Stimulated activated CD8-positive, alpha-beta memory T cell treated with anti-CD3 and anti-CD28 coated beads, Interleukin-4, amount 100 ng/mL, for 1 hour (primary cell): ENCODE measurements at places on chromosomes 7 and 10.

DNA sequence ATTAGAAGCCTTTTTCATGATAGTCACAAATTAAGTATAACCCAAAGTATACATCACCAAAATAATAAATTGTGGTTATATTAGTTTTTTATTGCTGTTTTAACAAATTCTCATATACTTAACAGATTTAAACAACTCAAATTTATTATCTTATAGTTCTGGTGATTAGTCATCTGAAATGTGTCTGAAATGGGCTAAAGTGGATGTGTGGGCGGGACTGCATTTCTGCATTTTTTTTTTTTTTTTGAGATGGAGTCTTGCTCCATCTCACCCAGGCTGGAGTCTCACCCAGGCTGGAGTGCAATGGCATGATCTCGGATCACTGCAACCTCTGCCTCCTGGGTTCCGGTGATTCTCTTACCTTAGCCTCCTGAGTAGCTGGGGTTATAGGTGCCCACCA is 891.5 kb upstream of the CELF2 start:
- DNase-seq = no peak

DNA sequence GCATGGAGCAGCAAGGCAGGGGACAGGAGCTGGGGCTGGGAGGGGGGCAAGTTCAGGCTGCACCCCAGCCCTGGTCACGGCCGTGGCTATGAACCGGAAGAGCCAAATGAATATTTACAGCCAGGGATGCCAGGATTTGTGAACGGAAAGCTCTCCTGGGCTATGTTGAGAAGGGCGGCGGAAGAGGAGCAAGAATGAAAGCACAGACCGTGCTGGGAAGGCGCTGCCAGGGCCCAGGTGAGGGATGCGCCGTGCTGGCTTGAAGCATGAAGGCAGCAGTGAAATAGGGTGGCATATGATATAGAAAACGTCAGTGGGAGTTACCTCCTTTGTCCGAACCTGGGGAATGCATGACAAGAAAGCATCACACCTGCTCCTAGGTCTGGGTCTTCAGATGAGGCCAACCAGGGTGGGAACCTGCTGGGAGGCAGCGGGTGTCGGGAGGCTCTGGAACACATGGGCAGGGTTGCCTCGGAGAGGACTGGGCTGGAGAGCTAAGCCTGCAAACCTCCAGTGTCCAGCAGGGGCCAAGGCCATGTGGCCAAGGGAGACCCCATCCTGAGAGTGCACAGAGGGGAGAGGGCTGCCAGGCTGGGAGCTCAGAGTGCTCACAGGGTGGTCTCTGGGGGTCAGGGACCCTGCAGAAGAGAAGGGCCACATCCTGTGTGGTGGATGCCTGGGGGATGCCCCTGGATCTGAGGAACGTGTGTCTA is 120.6 kb upstream of the TCERG1L start:
- no peak for DNase-seq

DNA sequence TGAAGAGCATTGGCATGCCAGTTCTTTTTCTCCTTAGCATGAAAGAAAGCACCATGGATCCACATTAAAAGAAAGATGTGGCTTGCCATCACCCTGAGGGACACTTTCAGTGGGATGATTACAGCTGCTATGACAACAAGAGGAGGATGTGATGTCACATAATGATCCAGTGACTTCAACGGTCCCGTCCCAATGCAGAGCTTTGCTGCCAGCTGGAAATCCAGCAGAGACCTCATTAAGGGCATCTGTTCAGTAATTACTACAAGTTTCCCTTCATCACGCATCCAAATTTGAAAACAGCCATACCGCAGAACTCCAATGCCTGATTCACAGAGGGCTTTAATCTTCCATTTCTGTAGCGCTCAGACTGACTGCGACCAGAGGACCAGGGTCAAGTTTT is 206.6 kb downstream of the LSM5 start:
- DNase-seq = no peak

- no peak for DNase-seq
These were observed 74.8 kb upstream of the GPR37 start for GRCh38 chr7:124840435-124840834.

DNA sequence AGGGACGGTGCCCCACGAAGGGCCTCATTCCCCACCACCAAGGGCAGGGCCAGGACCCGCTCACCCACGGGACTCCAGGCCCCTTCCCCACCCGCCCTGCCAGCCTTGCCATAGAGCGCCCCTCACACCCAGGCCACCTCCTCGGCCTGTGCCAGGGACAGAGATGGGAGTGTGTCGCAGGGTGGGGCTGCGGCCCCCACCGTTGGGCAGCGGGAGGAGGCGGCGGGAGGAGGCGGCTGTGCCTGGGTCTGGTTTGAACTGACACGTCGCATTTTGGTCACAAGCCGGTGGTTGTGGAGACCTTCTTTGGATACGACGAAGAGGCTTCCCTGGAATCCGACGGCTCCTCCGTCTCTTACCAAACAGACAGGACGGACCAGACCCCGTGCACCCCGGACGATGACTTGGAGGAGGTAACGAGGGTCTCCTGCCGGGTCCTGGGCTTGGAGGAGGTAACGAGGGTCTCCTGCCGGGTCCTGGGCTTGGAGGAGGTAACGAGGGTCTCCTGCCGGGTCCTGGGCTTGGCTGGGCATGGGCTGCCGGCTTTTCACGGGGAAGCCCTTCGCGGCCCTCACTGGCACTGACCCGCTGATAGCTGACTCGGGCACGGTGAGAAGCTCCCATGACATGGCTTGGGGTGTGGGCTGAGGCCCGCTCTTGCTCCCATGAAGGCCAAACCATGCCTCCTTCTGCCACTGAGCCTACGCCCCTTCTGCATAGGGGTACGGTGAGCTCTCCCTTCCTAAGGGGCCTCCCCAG is 46.4 kb upstream of the DPYSL4 start:
- no peak for DNase-seq

DNA sequence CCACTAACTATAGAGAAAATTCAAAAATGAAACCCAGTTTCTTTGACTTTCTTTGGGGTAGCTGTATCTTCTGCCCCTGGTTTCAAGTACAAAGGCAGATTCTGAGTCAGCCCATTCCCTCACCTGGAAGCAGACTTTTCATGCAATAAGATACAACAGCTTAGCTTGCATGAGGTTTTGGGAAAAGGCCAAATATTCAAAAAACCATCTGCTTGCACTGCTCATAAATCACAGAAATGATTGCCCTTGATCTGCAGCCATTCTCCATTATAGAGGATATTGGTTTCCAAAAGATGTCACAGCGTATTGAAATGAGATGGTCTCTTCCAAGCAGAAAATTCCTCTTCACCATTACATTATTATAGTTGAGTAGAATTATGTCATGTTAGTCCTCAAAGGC is 354.0 kb downstream of the PHF14 start:
- DNase-seq = no peak

- no peak for DNase-seq
These were observed 251.0 kb upstream of the MTPN start for GRCh38 chr7:136228171-136228570.

GRCh38 chr7:99606531-99606930 is 8.5 kb downstream of the TMEM225B start:
- DNase-seq = no peak

DNA sequence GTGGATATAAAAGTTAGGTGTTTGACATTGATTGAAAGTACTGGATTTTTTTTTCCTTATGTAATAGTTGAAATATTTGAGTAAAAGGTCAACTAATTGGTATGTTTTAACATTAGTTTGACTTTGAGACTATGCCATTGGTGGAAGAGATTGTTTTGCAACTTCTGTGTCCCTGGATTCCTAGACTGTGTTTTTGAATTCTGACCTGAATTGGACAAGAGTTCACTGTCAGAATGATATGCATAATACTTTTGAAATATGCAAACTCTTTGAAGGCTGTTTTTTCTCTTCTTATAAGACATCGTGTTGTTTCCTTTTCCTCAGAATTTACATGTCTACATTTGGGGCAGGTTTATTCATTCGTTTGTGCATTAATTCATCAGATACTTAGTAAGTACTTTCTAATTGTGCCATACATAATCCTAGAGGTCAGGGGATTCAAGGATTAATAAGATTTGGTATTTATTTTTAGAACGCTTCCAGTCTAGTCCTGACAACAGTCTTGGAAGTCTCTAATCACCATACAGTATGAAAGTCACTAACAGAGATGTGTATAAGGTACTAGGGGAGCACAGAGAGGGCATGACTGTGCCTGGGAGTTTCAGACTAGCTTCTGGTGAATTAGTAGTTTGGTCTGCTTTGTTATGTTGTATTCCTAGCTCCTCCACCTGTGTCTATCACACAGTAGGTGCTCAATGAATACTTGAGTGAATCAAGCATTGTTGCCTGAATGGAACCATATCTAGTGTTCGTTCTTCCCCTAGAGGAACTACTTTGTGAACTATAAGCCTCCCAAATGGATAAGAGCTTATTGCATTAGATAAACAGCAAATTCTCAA is 49.2 kb downstream of the AGK start:
- no peak for DNase-seq

- DNase-seq = no peak
These were observed 36.0 kb downstream of the BCAP29 start for GRCh38 chr7:107615910-107616680.

DNA sequence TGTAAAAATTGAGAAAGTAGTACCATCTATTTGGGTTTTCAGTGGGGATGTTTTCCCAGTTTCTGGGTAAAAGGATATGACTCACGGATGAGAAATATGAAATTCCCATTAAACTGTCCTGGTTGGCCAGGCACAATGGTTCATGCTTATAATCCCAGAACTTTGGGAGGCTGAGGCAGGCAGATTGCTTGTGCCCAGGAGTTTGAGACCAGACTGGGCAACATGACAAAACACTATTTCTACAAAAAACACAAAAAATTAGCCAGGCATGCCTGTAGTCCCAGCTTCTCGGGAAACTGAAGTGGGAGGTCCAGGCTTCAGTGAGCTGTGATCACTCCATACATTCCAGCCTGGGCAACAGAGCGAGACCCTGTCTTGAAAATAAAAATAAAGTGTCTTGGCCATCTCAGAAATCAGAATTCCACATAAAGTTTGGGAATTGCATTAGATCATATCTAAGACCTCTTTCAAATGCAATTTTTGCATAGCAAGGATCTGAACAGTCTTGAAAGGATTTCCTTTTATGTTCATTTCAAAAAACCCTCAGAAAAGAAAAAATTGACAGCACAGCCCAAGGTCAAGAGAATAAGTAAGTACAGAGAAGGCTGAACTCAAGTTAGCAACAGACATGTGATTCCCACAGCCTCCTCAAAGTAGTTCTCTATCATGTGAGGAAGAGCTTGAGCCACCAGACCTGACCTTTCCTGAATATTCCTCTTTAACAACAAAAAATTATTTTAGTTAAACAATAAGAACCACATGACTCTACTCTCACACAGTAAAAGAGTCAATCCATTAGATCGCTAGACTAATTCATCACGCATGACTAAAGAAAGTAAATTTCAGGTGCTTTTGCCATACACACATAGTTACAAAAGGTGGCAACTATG is 141.5 kb upstream of the CAV2 start:
- DNase-seq = no peak

DNA sequence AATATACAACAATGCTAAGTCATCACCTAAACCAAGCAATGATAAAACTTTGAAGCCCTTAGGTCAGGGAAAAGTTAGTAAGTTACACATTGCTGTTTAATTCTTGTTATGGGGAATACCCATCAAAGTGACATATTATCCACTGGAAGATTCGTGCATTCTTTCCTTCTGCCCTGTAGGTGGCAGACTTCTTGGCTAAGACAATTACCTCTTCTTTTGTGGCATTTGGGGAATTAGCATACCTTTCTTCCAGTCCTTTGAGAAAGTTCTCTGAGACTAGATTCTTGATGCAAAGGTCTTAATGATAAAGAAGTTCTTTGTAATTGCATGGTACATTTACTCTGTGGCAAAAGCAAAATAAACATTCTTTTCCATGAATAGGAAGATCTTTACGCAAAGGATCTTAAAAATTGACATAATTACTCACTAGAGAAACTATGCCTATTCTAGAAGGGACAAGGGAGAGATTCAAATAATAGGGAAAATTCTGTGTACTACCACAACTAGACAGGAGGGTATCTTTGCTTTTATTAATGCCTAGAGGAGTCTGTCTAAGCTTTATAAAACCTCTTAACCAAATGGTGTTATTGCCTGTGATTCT is 395.9 kb downstream of the GRM8 start:
- no peak for DNase-seq

DNA sequence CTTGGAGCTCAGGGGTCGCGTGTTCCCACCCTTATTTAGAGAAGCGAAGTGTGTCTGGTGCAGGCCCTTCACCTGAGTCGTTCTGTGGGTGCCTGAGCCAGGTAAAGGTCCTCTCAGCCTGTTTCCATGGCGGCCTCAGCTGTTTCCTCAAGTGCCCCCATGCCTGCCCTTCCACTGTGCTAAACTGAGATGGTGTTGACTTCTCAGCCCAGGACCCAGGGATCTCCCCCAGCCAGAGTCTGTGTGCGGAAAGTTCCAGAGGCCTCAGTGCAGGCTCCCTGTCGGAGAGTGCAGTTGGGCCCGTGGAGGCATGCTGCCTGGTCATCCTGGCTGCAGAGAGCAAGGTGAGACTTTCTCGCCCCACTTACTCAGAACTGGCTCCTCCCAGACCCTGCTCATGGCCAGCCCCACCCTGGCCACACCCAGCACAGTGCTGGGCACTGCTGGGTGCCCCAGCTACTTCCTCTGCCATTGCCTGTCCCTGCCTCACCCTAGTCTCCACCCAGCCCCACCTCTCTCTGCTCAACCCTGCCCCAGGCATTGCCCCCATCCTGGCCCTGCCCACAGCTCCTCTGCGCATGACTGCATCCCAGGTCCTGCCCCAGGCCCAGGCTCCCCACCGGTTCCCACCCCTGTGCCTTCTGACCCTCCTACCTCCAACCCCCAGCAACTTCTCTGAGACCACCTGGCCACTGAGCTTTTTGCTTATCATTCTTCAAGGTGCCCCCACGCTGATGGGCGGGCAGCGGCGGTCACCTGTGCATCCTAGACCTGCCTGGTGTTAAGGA is 20.3 kb downstream of the NACAD start:
- DNase-seq = no peak

GRCh38 chr7:149496642-149497391 is 792 bp downstream of the ZNF746 start:
- DNase-seq = peak; percentile 21

GRCh38 chr7:131400681-131401176 is 73.1 kb downstream of the MKLN1 start:
- no peak for DNase-seq

GRCh38 chr10:35356725-35357092 is 20.4 kb downstream of the CCNY start:
- no peak for DNase-seq

GRCh38 chr7:27239387-27240014 is 3.1 kb upstream of the EVX1 start:
- no peak for DNase-seq

GRCh38 chr10:131954356-131954965 is 27.3 kb downstream of the BNIP3 start:
- no peak for DNase-seq
